ENCODE measurements at places on chromosomes 16 and 17.

DNA sequence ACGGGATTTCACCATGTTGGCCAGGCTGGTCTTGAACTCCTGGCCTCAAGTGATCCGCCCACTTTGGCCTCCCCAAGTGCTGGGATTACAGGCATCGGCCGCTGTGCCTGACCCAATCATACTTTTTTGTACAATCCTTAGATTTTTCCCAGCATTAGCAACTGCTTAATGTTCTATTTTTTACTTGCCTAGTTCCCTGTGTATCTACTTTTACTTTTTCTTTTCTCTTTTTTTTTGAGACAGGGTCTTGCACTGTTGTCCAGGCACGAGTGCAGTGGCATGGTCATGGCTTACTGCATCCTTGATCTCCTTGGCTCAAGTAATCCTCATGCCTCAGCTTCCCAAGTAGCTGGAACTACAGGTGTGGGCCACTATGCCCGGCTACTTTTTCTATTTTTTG, 9.5 kb downstream of the GRB2 start:
- DNase-seq = no peak

- DNase-seq = no peak
These were observed 18.9 kb downstream of the OGFOD1 start for GRCh38 chr16:56470232-56470631.

- DNase-seq = no peak
These were observed 174.3 kb downstream of the XYLT1 start for GRCh38 chr16:17296431-17296830.

GRCh38 chr17:57552114-57552624, 192.9 kb downstream of the CCDC182 start:
- DNase-seq = no peak

DNA sequence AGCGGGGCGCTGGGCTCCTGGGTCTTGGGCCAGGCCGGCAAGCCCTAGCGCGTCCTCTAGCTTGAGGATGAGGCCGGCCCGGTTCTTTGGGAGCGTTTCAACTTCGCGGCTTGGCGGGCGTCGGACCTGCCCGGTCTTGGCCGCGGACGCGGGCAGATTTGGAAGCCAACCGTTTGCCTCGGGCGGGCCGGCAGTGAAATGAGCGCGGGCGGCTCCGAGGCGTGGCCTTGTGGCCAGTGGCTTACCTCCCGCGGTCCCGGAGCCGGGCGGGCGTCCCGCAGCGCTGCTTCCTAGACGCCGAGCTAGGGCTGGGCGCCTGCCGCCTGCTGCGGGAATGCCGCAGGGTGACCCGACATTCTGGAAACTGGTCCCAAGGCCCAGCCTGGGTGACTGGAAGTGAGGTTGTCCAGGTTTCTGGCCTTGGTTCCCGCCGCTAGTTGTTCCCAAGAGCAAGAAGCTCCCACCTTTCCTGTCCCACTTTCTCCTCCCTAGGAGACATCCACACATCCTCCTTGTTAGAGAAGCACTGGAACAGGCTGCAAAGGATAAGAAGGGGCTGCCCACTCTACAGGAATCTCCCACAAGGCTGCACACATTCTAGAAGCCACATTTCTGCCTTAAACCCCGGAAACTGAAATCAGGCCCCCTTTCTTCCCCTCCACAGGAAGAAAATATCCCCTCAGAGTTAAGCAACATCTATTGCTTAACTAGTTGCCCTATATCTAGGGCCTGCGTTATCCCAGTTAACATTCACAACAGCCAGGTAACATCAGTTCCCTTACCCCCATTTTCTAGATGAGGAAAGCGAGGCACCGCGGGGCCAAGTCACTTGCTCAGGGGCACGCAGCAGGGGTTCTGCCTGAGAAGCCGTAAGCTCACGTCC, 4.5 kb upstream of the CBX8 start:
- DNase-seq = no peak

DNA sequence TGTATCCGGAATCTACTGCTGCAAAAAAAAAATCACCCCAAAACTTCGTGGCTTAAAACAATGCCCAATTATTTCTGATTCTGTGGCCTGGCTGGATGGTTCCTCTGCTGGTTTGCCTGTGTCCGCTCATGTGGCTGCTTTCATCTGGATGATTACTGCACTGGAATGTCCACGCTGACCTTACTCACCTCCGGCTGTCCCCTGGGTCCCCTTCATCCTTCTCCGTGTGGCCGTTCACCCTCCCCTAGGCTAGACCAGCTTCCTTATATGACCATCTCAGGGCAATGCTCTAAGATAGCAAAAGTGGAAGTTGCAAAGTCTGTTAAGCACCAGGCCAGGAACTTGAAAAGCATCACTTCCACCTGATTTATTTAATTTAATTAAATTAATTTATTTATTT, 31.4 kb upstream of the SPNS2 start:
- no peak for DNase-seq

- DNase-seq = no peak
These were observed 1.7 kb upstream of the KPNA2 start for GRCh38 chr17:68033636-68034451.

All from NCI-H1417 treated with DMSO at 0.1 percent for 48 hours (cell line).